ENCODE measurements at places on chromosomes 1 and 21.

DNA sequence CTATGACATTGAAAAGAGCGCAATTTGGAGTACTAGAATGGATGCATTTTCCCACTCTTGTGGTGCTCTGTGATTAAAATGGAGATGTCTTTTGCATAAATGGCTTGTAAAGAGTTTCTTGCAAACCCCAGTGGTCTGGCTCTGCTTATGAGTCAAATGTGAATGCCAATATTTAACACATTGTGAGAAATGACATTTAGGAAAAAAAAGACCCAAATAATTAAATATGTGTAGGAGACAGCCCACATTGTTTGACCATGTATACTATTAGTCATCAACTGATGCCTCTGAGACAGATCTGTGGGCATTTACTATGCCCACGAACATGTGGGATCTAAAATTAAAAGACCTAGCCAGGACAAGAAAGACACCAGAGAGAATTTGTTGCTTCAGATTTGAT is 22.2 kb upstream of the RUNX1 start:
- DNase-seq: no peak

- DNase-seq: no peak
Measured at GRCh38 chr1:161047436-161048420, 2.0 kb upstream of the USF1 start.

DNA sequence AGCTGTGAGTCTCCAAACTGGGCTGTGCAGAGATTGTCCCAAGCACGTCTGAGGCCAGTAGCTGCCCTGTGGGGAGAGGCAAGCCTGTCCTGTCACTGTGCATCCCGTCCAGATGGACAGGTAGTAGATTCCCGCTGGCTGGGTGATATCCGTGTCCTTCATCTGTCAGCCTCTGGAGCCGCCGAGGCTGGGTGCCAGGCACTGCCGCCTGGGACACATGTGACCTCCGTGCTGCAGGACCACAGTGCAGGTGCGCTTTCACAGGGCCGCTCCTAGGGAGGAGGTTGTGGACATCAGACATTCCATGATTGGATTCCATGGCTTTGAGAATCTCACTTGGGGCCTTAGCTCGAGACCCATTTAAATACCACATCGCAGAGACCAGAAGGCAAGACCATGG is 4.7 kb downstream of the PDXK start:
- no peak for DNase-seq

DNA sequence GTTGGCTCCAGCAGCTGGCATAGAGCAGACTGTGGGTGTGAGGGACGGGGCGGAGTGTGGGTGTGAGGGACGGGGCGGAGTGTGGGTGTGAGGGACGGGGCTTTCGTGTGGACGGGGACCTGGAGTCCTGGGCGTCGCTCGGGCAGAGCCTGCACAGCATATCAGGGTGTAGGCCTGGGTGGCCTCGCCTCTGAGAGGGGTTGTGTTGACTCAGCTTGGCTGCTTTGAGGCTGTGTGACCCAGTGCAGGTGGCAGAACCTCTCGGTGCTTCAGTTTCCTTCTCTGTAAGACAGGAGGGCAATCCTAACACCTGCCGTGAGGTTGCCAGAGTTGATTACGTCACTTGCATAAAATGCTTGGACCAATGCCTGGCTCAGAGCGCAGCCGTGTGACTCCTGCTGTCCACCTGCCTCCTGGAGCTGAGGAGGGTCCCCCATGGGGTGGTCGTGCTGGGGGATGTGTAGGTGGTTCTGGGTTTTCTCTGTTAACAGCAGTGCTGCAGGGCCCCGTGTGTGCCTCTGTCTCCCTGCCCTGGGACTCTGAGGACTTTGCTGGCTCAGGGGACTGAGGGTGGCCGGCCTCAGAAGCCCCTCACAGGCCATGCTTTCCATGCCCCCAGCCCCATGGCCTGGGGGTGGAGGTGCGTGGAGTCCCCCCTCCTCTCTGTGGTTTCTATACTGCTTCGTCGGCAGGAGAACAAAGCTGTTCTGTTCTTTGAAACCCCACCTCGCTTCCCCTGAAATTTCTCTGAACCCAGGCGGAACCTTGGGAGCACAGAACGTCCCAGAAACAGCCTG is 15.4 kb downstream of the PDXK start:
- no peak for DNase-seq

GRCh38 chr1:30637183-30637980 is 86.0 kb downstream of the MATN1 start:
- DNase-seq: no peak

DNA sequence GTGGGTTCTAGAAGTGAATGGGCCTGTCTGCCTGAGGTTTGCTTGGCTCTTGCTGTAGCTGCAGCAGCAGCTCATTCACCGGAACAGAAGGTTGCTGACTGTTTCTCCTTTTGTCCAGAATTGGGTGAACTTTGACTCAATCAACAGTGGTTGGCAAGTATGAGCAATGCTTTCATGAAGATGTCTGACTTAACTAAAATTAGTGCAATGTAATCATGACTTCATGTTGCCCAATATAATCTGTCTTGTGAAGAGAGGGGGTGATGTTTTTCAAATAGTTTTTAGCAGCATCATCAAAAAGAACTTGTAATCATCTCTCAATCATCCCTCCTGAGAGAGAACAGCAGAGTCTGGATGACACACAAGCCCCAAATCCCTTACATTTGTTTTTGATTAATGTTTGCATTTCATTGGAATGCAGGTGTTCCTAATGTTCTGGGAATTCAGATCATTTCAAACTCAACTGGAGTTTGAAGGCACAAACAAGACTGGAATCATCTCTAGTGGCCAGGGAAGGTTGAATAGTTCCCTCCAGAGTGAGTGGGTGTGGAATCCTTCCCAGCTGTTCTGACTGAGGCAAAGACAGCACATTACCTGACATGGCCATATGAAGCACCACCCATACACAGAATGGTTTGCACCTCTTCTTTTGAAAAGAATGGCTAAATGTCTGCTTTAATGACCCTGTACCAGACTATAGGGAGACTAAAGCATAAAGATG is 82.9 kb downstream of the HLX start:
- no peak for DNase-seq

- DNase-seq: no peak
Measured at GRCh38 chr21:39633770-39634181, 21.0 kb downstream of the B3GALT5 start.

- DNase-seq: no peak
Measured at GRCh38 chr21:45048968-45049367, 25.4 kb upstream of the ADARB1 start.

Measured in stimulated activated CD4-positive, alpha-beta T cell treated with anti-CD3 and anti-CD28 coated beads, Interleukin-2, amount 100 ng/mL, for 48 hours (primary cell).